ENCODE measurements at places on chromosomes 3 and 15. TPM values are rescaled to one million over a fixed set of nuclear protein-coding genes. Genes with fewer than 3 reads are reported as not detected.
A peak's percentile ranks its signal among the peaks of the same experiment; 100 is the strongest.

Gene ASB14
- not detected for total RNA-seq

Gene TRAT1
- total RNA-seq = not detected

Gene PLCD1
- 15.7 TPM for total RNA-seq

Gene PRSS50
- 0.47 TPM for total RNA-seq

Gene OSTN
- total RNA-seq = not detected

GRCh38 chr3:48709051-48709461 lies 8.0 kb downstream of the IP6K2 start:
- no peak for DNase-seq

GRCh38 chr3:47202542-47202941 lies 38.6 kb upstream of the SETD2 start:
- DNase-seq = no peak

DNA sequence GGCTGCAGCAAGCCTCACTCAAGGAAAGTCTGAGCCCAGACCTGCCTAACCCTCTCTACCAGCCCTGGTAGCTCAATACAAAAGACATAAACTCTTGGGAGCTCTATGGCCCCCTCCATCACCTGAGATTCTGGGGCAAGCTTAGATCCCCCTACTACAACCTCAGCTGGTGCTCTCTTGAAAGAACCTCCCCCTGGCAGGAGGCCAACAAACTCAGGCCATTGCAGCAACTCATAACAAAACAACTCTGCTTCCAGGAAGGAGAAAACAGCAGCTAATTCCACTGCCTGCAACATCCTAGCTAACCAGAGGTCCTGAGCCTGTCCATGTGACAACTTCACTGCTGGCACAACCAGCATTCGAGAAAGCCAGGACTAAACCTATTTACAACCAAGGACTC lies 169.2 kb downstream of the ROBO1 start:
- DNase-seq = peak; percentile 10

DNA sequence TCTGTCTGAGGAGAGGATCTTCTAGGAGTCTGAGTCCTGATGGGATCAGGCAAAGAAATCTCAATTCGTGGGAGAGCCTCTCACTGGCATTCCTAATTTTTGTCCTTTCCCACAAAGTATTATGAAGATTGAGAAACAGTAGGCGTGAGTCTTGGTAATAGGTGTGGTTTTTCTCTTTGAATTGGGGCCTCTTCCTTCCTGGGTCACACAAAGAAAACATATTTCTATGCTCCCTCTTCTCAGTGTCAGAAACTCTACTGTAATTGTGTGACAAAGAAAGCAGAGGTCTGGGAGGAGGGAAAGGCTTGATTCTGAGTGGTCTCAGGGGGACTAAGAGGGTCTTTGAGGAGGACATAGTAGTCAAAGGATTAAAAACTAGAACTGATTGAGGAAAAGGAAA lies 6.0 kb downstream of the GABRR3 start:
- no peak for DNase-seq

GRCh38 chr15:62164396-62165103 lies 535 bp downstream of the C2CD4B start:
- DNase-seq = peak; percentile 76

- DNase-seq = no peak
Measured at GRCh38 chr3:88235102-88235501, 85.3 kb downstream of the C3orf38 start.

DNA sequence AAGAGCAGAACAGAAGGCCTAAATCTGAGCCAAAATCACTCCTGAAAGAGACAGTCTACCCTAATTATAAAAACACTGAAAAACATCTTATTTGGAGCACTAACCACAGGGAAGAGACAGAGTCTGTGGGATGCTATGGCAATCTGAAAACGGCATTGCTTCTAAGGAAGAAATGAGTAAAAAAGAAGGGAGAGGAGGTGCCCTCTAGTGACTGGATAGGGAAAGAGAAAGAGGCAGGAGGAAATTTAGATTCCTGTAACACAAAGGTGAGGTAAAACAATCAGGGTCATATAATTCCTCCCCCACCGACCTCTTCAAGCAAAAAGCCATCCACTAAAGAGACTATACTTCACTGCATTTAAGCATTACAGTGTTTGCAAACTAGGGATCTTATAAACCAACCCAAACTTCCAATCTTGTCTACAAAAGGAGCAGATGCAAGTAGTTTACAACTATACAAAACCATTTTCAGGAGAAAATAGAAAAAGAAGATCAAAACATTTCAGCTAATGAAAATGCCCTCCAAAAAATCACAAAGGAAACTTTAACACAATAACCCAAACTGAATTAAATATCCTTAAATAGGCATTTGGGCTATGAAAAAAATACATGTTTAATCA lies 32.6 kb downstream of the HACD2 start:
- no peak for DNase-seq

DNA sequence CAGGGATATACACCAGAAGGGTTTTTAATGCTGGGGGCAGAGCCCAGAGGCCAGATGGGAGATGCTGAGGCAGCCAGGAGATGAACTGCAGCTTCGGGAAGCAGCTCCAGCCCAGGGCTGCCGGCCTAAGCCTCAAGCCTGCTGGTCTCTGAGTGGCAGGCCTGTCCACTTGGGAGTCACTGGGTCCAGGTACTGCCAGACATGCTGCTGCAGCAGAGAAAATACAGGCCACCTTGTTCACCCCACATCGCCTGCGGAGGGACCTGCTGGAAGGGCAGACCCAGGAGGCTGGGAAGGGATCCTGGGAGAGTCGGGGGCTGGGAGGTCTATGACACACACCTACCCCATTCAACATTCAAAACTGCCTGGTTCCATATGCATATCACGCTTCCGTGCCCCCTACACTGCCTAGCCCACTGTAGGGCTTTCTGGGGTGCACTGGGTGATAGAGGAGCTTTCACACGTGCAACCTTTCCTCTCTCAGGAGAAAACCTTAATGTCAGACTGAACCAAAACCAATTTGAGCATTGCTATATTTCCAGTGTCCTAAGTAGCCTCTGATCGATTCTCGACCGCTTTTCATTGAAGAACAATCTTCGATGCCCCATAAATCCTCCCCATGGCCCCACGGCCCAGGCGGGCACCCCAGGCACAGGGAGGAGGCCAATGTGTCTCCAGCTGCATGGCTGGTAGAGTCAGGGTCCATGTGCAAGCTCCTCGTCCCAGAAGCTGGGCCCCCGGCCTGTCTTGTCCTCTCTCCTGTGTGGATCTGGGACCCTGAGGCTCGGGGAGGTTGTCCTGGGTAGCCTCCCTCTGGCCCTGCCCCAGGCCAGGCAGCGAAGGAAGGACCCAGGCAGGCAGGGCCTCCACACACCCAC lies 147.4 kb downstream of the ATP10A start:
- no peak for DNase-seq

- DNase-seq = no peak
Measured at GRCh38 chr3:125213946-125214542, 1.5 kb upstream of the SLC12A8 start.

DNA sequence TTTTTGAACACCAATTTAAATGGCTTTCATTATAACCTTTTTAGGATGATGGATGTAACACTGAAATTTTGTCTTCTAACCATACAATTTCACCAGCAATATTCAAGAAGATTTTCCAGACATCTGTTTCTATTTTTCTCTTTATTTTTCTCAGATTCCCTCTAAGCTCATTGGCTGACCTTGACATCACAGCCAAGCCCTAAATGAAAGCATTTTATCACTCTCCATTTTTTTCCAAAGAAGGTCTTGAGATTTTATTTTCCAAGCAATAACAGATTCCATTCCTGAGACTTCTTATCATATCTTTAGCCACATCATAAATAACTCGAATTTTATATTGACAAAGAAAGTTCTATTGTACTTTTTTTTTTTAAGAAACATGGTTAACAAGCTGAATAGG lies 392.6 kb upstream of the THBS1 start:
- no peak for DNase-seq

- no peak for DNase-seq
Measured at GRCh38 chr3:197800379-197800778, 9.3 kb downstream of the LRCH3 start.

GRCh38 chr3:182252802-182253201 lies 540.5 kb upstream of the ATP11B start:
- no peak for DNase-seq

DNA sequence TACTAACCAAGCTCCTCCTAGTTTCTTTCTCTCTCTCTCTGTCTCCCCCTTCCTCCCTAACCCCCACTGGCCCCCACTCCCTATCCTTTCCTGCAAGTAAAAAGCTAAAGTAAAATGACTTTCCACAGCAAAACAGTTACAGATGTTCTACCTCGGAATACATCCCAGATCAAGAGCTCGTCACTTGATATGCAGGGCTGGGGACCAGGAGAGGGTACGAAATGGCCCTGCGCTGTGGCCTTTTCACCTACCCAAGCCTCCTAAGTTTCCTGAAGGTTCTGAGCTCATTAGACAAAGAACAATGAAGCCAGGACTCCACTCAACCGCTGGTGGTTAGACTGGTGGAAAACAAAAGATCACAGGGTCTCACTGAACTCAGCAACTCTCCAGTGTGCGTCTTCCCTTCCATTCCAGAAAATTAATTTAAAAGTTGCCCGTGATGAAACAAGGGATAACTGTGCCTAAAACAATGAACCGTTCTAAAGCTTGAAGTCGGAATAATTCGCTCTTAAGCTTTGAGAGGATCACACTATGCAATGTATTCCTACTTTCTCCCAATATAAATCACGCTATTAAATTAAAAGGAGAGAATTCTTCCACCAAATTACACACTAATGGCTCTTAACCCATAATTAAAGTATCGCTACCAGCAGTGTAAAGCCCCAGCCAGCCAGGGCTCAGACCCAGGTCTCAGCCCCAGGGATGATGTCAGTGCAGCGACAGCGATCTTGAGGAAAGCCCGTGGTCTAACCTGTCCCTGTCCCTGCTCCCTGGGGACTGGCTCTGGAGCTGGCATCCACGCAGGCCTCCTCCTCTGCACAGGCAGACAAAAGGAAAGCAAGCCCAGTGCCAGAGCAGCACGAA lies 5.0 kb downstream of the VGLL4 start:
- no peak for DNase-seq

DNA sequence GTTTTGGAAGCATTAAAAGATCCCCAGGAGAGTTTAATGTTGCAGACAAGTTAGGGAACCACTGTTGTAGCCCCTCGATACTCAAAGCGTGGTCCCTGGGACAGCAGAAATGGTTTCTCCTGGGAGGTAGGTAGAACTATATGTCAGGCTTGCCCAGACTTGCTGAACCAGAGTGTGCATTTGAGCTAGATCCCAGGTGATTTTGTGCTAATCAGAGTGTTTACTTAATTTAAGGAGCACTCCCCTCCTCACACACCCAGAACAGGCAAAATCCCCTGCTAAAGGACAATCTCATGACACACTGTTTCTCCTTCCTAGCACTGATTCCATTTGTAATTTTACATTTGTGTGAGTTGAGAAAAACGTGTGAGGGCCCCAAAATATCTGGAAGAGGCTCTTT lies 24.3 kb downstream of the LMCD1 start:
- DNase-seq = no peak

All from H1 (cell line).